Forelimb muscle (tissue), 1 donor: ENCODE measurements at places on chromosomes 16 and 17. TPM values are rescaled to one million over a fixed set of nuclear protein-coding genes. Genes with fewer than 3 reads are reported as not detected.

GRCh38 chr16:21156767-21157467 is 1.6 kb upstream of the LDAF1 start:
- peak; percentile 25 for DNase-seq

GRCh38 chr16:1331712-1332617 is 1.5 kb upstream of the BAIAP3 start:
- no peak for DNase-seq

- DNase-seq, result no peak
These were observed 368.9 kb upstream of the ASIC2 start for GRCh38 chr17:33661975-33662374.

- no peak for DNase-seq
These were observed 10.1 kb upstream of the COG1 start for GRCh38 chr17:73182616-73183310.

ODAD4 gene
- 0.80 TPM for polyA plus RNA-seq
